ENCODE measurements at places on chromosomes 12 and 14.

DNA sequence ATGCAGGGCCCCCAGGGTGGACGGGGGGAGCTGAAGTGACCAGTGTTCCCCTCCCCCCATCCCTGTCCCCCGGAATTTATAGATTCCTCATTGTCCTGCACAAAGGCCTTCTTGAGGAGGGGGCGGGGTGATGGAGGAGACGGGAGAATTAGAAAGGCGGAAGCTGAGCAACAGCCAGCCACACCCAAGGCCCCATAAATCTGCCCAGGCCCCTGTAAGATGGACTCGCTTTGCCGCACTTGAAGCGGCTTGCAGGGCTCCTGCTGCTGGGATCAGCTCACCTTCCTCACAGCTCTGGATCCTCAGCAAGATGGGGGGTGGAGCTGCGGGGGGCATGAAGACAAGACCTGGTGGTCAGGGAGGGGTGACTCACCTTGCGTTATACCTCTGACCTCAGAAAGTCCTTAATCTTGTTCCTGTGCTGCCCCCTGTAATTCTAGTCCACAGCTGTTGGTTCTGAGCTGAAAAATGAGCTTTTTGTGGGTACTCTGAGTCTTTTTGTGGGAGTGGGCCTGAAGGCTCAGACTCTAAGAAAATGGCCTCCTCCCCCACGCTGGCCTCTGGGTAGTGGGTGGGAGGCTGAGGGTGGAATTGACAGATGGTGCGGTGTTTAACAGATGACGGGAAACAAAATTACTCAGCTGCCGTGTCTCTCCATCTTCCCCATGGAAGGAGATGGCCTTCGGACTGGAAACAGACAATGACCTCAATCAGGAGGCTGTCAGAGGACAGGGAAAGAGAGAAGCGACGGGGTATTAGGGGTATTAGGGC lies 15.8 kb upstream of the ANKRD33 start:
- no peak for DNase-seq
- H3K36me3 ChIP-seq = no peaks in the 10 kb centered on the region
- H3K4me3 ChIP-seq = no peak overlapping the region
- H3K27me3 ChIP-seq = peaks cover 7% of the 10 kb centered on the region

DNA sequence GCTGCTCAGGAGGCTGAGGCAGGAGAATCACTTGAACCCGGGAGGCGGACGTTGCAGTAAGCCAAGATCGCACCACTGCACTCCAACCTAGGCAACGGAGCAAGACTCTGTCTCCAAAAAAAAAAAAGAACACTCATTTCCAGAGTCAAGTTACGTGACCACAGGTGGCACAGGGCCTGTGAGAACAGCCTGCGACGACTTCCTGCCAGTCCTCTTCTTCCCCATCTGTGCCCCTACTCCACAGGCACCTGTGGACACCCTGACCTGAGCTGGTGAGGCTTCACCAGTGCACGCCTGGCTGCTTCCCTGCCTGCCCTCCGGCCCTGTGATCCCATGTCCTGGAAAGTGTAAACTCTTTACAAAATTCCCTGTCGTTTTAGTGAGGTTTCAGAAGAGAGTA lies 77.7 kb downstream of the PPP2R5C start:
- H3K27me3 ChIP-seq = no peaks in the 10 kb centered on the region
- peak overlapping the region; percentile 38 for H3K27ac ChIP-seq
- H3K4me1 ChIP-seq = peaks cover 46% of the 10 kb centered on the region
- H3K36me3 ChIP-seq = peaks cover 7% of the 10 kb centered on the region
- no peak for DNase-seq

- peaks cover 16% of the 10 kb centered on the region for H3K4me1 ChIP-seq
- peak; percentile 61 for DNase-seq
- no peaks in the 10 kb centered on the region for H3K27me3 ChIP-seq
- peak overlapping the region; percentile 75 for H3K4me3 ChIP-seq
Observed at GRCh38 chr12:107320033-107320928, 226.9 kb upstream of the CRY1 start.

- no peaks in the 10 kb centered on the region for H3K27me3 ChIP-seq
- H3K4me3 ChIP-seq = no peak overlapping the region
- no peaks in the 10 kb centered on the region for H3K4me1 ChIP-seq
- H3K36me3 ChIP-seq = no peaks in the 10 kb centered on the region
- H3K27ac ChIP-seq = no peak overlapping the region
Observed at GRCh38 chr12:20030826-20031225, 337.5 kb upstream of the PDE3A start.
